ENCODE measurements at places on chromosomes 2 and 18. TPM values are rescaled to one million over a fixed set of nuclear protein-coding genes. Genes with fewer than 3 reads are reported as not detected.
A peak's percentile ranks its signal among the peaks of the same experiment; 100 is the strongest.

DNA sequence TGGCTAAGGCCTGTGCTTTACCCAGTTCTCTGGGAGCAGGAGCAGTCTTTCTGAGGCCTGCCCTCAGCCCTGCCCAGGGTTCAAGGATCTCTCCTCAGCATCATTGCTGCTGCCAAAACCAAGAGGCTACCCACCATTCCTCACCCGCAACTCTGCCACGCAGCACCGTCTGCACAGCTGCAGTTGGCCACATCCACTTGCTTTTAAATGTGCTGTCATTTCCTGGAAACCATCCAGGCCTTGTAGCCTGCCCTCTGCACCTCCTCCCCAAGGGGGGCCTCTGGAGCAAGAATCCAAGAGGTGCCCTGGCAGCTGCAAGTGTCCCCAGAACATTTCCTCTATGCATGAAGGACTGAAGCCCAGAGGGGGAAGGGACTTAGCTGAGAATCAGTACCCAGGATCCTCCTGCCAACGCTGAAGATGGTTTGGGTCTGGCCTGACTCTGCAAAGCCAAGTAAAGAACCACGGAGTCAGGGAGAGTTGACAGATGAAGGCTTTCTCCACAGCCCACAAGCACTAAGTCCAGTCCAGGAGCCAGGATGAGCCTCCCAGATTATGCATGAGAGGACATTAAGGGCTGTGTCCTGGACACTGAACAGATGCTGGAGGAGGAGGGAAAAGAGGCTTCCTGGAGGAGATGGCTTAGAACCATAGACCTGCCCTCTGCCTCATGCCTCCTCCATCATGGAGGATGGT is 14.9 kb downstream of the EMX1 start:
- no peak overlapping the region for H3K27ac ChIP-seq
- no peak overlapping the region for H3K4me3 ChIP-seq
- peaks cover 26% of the 10 kb centered on the region for H3K27me3 ChIP-seq
- no peak for DNase-seq
- no peaks in the 10 kb centered on the region for H3K36me3 ChIP-seq

DNA sequence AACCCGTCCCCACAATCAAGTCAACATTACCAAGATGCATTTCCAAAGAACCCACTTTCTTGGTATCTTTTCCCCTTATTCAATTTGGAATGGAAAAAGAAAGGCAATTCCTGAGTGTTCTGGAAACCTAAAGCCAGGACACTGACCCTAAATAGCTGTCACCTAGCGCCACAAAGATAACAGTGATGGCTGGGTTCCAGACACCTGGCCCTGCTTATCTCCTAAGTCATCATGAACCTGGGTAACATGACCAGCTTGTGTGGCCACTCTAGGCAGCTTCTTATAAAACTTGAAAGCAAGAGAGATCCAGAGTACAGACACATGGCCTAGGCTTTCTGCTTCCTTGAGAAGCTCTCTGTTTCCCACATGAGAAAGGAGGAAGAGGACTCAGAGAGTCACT is 95.4 kb downstream of the BOD1L2 start:
- H3K36me3 ChIP-seq = no peaks in the 10 kb centered on the region
- H3K4me1 ChIP-seq = no peaks in the 10 kb centered on the region
- no peak overlapping the region for H3K27ac ChIP-seq
- H3K27me3 ChIP-seq = no peaks in the 10 kb centered on the region
- no peak for DNase-seq

GRCh38 chr2:181846399-181847197 is 44.9 kb upstream of the ITPRID2 start:
- no peaks in the 10 kb centered on the region for H3K4me1 ChIP-seq
- no peaks in the 10 kb centered on the region for H3K36me3 ChIP-seq
- no peak overlapping the region for H3K4me3 ChIP-seq
- H3K27me3 ChIP-seq = peaks cover 2% of the 10 kb centered on the region
- DNase-seq = no peak

- DNase-seq = no peak
- peaks cover 37% of the 10 kb centered on the region for H3K27me3 ChIP-seq
- H3K36me3 ChIP-seq = no peaks in the 10 kb centered on the region
- H3K4me3 ChIP-seq = no peak overlapping the region
- H3K27ac ChIP-seq = peak overlapping the region; percentile 54
These were observed 172.4 kb downstream of the FBXO15 start for GRCh38 chr18:73975266-73975665.

DNA sequence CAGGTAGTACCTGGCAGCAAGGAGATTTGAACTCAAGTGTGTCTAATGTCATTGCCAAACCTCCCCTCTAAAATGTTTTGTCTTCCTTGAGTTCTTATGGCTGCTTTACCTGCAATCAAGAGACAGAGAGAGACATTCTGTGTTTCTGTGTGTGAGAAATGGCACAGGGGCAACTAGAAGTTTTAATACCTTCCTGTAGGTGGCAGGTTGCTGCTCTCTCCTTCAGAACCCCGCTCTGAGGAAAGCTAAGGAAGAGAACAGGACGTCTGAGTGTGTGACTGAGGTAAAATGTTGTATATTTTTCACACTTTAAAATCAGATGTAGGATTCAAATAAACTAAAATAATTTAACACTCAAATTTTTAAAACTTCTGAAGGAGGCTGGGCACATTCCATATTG is 19.2 kb downstream of the DTNA start:
- no peak for DNase-seq
- H3K27ac ChIP-seq = no peak overlapping the region
- H3K36me3 ChIP-seq = no peaks in the 10 kb centered on the region
- peaks cover 5% of the 10 kb centered on the region for H3K4me1 ChIP-seq

The DYNC2LI1 gene
- 5.8 TPM for total RNA-seq

DNA sequence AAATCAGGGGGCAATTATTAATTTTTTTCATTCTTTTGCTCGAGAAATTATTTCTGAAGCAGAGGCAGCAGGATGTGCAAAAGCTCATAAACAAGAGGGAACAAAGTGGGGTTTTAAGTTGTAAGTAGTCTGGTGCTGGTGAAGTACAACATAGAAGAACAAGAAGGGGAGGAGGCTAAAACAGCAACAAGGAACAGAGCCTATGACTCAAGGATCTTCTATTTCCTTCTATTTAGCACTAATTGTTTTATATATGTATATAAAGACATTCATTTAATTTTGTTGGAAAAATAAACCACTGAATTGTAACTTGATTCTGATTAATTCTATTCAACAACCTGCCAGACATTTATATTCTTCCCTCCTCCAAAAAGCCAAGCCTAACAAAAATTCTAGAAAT is 35.0 kb downstream of the YES1 start:
- peak overlapping the region; percentile 15 for H3K27ac ChIP-seq
- no peak for DNase-seq
- H3K4me3 ChIP-seq = no peak overlapping the region
- no peaks in the 10 kb centered on the region for H3K36me3 ChIP-seq

- peaks cover 6% of the 10 kb centered on the region for H3K4me1 ChIP-seq
- H3K36me3 ChIP-seq = peaks cover 5% of the 10 kb centered on the region
- H3K27ac ChIP-seq = no peak overlapping the region
- DNase-seq = no peak
- H3K27me3 ChIP-seq = peaks cover 88% of the 10 kb centered on the region
These were observed 7.1 kb upstream of the CYS1 start for GRCh38 chr2:10087360-10087759.

The DNAH6 gene
- 1.2 TPM for total RNA-seq

The AKAIN1 gene
- total RNA-seq = not detected

DNA sequence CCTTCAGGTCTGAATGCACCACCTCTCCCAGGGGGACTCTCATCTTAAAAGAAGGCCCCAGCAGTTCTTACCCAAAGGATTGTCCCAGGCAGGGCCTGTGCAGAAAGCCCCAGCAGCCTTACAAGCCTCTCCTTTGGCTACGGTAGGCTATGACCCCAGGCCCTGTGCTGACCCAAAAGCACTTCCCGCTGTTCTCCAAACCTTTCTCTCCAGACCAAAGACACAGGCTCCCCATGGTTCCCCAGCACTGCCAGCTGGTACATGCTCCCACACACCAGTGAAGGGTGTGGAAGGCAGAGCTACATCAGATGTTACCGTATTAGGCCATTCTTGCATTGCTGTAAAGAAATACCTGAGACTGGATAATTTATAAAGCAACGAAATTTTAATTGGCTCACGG is 35.4 kb downstream of the LBH start:
- H3K4me3 ChIP-seq = peak overlapping the region; percentile 61
- H3K27me3 ChIP-seq = no peaks in the 10 kb centered on the region
- H3K4me1 ChIP-seq = peaks cover 96% of the 10 kb centered on the region

DNA sequence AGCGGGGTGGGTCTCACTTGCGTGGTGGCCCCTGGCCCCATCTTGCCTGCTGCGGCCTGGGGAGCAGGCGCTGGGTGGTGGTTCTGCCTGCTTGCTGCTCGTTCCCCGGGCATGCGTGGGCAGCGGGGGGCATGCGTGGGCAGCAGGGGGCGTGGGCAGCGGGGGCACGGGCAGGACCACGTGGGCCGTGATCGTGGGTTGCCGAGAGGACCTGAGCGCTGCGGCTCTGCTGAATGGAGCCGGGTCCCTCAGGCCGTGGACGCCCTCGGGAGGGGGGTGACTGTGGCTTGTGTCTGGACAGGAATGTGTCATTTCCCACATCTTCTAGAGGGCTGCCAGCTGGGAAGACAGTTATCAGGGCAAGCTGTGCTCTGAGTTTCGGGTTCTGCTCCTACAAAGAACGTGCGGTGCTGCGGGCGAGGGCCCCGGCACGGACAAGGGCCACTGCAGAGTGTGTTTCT is 8.3 kb upstream of the GAL3ST2 start:
- no peak for DNase-seq
- H3K36me3 ChIP-seq = no peaks in the 10 kb centered on the region
- no peak overlapping the region for H3K27ac ChIP-seq
- H3K4me1 ChIP-seq = peaks cover 20% of the 10 kb centered on the region
- no peaks in the 10 kb centered on the region for H3K27me3 ChIP-seq

GRCh38 chr2:1483551-1483950 is 70.3 kb downstream of the TPO start:
- no peaks in the 10 kb centered on the region for H3K36me3 ChIP-seq
- no peak overlapping the region for H3K4me3 ChIP-seq
- DNase-seq = no peak

DNA sequence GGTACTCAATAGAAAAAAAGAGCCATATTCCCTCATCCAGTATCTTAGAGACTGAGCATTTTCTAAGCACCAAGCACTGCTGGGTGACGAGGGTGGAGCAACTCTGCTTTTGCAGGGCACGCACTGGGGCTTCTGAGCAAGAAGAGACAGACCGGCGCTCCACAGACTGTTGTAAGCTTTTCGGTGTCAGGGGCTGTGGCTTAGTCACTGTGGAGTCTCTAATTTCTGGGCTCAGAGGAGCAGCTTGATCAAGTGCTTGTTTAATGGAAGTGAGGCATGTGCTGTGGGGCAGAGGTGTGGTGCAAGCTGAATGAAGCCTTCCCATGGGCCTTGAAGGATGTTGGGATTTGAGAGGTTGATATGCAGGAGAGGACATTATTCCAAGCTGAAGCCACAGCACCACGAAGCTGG is 227.1 kb downstream of the MYCN start:
- no peak overlapping the region for H3K27ac ChIP-seq
- H3K27me3 ChIP-seq = peaks cover 5% of the 10 kb centered on the region
- no peaks in the 10 kb centered on the region for H3K4me1 ChIP-seq
- DNase-seq = no peak

The PLA2R1 gene
- total RNA-seq = not detected

The SULT1C2 gene
- not detected for total RNA-seq

- H3K27ac ChIP-seq = no peak overlapping the region
- peaks cover 19% of the 10 kb centered on the region for H3K27me3 ChIP-seq
- DNase-seq = no peak
These were observed 233.3 kb downstream of the INSIG2 start for GRCh38 chr2:118321432-118322105.

The CDKL4 gene
- total RNA-seq = not detected

DNA sequence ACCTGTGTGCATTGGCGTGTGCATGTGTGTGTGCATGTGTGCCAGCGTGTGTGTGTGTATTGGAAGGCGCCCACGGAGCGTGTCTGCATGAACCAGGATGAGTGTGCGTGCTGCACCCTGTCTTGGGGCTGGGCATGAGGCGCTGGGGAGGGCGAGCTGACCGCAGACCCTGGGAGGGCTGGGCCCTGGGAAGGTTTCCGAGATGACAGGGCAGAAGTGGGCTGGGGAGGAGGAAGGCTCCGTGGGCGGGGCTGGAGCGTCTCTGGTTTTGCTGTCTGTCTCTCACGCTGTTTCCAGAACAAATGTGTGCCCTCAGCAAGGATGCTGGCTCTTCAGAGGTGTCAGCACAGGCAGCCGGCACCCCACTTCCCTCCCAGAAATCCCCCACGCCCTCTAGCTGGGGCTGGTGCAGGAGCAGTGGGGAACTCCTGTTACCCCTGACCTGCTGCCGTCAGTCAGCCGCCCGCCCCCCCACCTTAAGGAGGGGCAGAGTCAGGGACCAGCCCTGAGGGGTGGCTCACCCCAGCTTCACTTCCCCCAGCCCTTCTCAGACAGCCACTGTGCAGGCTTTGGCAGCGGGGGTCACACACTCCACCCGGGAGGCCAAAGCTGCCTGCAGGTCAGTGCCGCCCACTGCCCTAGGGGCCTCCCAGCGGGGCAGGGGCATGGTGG is at the start of gene GPR35:
Gene GPR35 (plus strand): TSS at position 531 of the 672 bp plus-strand sequence. CDS start 4,473 bp downstream, outside the sequence.
- peaks cover 57% of the 10 kb centered on the region for H3K4me1 ChIP-seq
- H3K4me3 ChIP-seq = no peak within 1 kb of the TSS
- H3K27ac ChIP-seq = peak within 1 kb of the TSS; percentile 85
- peak; percentile 89 for DNase-seq

- no peaks in the 10 kb centered on the region for H3K4me1 ChIP-seq
- DNase-seq = no peak
- no peaks in the 10 kb centered on the region for H3K36me3 ChIP-seq
- H3K4me3 ChIP-seq = no peak overlapping the region
- H3K27me3 ChIP-seq = peaks cover 9% of the 10 kb centered on the region
These were observed 191.7 kb downstream of the GBX2 start for GRCh38 chr2:235976516-235976915.

All from naive thymus-derived CD8-positive, alpha-beta T cell (primary cell).